ENCODE measurements at places on chromosomes 11 and 22. TPM values are rescaled to one million over a fixed set of nuclear protein-coding genes. Genes with fewer than 3 reads are reported as not detected.

DNA sequence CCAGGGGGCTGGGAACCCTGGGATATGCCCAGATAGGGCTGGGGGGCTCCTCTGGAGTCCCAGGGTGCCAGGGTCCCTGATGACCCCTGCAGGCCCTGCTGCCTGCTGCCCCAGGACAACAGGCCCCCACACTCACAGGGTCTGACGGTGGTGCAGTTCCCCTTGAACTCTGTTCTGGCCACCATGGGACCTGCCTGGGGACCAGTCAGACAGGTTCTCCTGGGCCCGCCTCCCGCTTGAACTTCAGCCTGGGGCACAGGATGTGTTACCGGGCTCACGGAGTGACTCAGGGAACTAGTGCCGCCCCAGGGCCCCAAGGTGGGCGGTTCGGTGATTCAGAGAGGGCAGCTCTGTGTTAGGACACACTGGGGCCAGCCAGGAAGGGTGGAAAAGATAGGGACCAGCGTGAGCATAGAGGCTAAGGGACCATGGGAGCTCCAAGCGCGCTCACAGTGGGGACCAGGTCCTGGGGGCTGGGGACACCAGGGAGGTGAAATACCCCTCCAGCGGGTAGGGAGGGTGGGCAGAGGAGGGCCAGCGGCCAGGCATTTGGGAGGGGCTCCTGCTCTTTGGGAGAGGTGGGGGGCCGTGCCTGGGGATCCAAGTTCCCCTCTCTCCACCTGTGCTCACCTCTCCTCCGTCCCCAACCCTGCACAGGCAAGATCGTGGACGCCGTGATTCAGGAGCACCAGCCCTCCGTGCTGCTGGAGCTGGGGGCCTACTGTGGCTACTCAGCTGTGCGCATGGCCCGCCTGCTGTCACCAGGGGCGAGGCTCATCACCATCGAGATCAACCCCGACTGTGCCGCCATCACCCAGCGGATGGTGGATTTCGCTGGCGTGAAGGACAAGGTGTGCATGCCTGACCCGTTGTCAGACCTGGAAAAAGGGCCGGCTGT lies 21.5 kb upstream of the TXNRD2 start:
- DNase-seq: no peak

- no peak for DNase-seq
Measured at GRCh38 chr11:1690167-1691025, 6.6 kb upstream of the KRTAP5-6 start.

GRCh38 chr22:49347376-49347775 lies 480.3 kb downstream of the BRD1 start:
- no peak for DNase-seq

- no peak for DNase-seq
Measured at GRCh38 chr22:44401783-44402110, 89.0 kb upstream of the SHISAL1 start.

GRCh38 chr11:3037040-3037944 lies 19.9 kb downstream of the CARS1 start:
- no peak for DNase-seq

DNA sequence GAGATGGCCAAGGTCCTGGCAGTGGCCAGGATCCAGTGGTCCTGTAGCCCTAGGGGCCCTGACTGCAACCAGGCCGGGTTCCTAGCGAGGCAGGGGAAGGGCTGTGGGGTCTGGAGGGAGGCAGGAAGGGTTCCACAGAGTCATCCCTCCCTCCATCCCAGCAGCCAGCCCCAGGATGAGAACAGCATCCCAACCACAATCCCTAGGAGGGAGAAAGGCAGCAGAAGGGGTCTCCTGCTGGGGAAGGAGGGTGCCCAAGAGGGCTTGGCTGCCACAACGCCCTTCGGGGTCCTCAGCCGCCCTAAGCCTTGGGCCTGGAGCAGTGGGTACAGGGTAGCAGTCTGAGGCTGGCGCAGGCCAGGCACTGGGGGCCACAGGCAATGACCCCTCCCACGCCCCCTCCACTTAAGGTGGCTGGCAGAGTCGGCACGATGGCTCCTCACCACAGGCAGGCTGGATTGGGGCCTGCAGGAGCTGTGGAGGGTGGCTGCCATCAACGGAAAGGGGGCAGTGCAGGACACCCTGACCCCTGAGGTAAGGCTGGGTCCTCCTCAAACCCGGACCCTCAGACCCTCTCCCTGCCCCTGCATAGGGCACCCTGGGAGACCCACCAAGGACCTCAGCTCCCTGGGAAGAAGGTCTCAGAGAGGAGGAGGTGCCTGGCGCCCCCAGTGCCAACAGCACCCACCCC lies 7.2 kb downstream of the SLC22A12 start:
- no peak for DNase-seq

- DNase-seq: no peak
Measured at GRCh38 chr11:132455044-132455443, 1077.3 kb downstream of the OPCML start.

- no peak for DNase-seq
Measured at GRCh38 chr11:14117632-14118031, 155.1 kb downstream of the SPON1 start.

GRCh38 chr22:19995611-19996339 lies 20.8 kb downstream of the ARVCF start:
- no peak for DNase-seq

GRCh38 chr11:11735586-11735985 lies 106.2 kb upstream of the USP47 start:
- no peak for DNase-seq

DNA sequence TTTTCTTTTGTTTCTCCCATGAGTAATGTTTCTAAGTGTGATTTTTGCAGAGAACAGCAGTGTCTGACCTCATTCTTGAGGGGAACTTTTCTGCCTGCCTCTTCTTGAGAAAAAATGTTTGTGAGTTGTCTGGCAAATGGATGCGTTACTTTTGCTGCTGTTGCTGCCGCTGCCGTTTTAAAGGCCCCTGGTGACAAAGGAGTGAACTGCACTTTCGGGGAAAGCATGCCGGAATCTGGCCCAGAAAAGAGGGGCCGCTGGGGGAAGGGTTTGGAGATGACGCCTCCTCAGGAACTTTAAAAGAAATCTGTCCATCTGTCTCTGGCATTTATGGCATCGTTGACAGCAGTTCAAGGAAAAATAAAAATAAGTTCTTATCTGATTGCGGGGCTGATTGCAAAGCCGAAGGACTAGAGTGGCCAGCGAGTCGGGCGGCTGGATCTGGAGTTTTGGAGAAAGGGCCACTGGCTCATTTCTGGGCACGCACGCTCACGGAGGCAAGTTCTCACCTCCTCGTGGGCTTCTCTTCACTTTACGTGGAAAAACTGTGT lies 16.5 kb downstream of the ZBTB16 start:
- DNase-seq: peak; percentile 7

DNA sequence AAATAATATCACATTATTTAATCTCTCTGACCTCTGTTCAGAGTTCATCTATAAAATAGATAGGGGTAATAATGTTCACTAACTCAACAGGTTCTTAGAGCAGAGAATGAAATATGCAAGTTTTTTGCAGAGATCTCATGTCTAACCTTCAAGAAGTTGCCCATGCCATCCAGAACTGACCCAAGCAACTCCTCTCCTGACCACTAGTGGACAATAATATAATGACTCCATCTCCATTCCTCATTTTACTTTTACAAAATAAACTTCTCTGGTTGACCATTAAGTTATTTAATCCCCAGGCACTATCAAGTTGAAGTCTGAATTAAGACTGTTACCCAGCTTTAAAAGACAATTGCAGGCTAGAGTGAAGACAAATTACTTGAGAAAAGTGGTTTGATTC lies 382.6 kb downstream of the KCNA4 start:
- no peak for DNase-seq

DNA sequence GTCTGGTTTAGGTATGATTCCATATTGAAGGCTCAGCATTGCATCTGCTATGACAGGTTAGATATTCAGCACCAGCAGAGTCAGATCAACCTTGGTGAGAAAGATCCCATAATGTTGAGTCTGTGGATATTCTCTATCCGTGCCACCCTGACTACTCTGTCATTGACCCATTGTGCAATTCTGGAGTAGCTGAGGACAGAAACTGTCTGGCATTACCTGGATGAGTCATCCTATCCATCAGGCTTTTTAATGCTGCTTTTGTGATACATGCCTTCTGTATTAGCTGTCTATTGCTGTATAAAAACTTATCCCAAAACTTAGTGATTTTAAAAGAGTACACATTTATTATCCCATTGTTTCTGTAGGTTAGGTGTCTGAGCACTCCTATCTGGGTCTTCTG lies 189.1 kb upstream of the FAT3 start:
- DNase-seq: no peak

DNA sequence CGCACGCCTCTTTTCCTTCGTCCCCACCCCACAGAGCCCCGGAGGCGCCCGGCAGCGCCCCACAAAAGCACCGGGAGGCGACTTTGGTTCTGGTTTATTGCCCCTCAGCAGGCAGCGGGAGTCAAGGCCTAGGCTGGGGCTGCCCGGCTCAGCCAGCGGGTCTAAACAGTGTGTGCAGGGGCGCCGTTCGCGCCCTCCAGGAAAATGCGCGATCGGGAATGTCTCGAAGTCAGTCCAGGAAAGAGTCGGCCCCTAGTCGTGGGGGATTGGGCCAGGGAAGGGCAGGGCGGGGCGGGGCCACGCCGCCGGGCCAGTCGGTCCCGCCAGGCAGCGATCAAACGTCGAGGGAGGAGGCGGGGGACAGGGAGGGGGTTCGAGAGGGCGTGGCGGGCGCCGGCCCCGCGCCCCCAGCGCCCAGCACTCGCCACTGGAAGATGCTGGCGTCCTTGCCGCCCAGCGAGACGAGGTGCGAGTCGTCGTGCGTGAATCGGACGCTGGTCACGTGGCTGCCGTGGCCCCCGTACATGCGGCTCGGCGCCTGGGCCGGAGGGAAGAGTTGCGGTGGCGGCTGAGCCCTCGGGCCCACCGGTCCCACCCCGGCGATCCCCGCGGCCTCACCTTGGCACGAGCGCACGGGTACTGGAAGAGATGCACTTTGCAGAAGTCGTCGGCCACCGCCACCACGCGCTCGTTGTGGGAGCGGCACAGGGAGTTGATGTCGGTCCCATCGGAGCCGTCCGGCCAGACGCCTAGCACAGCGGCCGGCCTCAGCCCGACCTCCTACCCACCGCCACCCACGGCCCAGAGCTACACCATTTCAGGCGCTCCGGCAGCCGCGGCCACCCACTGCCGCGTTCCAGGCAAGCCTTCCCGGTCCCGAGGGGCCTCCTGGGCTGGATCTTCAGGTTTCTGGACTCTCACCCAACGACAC lies 741 bp upstream of the MTA2 start:
- DNase-seq: no peak

DNA sequence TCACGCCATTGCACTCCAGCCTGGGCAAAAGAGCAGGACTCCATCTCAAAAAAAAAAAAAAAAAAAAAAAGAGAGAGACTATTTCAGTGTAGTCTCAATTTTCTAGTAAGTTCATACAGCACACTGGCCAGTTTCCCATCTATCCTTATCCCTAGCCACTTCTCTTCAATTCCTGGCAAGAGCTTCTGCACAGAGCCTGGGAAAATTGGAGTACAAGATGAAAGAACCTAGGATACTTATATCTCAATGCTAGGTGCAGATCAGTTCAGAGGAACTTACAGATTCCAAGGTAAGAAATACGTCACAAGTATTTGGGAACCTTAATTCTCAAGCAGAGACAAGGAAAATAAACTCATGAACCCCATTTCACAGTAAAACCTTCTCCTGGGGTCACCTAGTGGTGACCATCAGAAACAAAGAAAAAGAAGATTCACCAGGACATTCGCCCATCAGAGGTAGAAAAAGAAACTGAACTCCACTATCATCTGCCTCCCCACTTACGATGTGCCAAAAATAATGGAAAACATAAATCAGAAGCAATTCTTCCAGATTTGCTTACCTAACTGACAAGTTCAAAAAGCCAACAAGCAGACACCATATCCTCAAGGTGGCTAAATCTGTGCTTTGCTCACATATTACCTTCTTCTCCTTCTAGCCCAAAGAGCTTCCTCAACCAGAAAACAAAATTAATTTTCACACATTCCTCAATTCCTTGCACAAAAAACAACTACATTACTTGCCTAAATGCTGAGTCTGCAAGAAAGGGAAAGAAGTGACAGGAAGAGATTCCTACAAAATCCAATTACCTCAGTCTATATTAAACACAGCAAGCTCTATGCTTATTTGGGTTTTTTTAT lies 4.9 kb downstream of the DENND5A start:
- DNase-seq: no peak

DNA sequence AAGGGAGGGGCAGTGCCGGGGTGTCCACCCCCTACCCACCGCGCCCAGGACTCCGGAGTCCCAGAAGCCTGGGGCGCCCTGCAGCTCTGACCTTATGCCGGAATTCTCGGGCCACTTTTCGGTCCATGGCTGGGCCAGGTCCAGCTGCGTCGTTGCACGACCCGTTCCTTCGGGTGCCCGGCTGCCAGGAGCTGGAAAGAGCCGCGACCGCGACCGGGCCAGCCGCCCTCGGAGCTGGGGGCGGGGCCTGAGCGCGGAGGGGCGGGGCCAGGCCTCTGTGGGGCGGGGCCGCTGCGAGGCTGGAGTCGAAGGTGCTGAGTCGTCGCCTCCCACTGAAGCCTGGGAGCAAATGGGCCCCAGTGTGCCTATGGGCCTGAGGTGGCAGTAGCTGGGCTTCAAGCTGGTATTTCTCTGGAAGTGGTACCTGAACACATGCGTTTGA lies at the start of gene USH1C:
USH1C (minus strand) TSS at position 236 of the 442 bp plus-strand sequence; CDS start at position 127, 109 bp downstream.
- DNase-seq: no peak

DNA sequence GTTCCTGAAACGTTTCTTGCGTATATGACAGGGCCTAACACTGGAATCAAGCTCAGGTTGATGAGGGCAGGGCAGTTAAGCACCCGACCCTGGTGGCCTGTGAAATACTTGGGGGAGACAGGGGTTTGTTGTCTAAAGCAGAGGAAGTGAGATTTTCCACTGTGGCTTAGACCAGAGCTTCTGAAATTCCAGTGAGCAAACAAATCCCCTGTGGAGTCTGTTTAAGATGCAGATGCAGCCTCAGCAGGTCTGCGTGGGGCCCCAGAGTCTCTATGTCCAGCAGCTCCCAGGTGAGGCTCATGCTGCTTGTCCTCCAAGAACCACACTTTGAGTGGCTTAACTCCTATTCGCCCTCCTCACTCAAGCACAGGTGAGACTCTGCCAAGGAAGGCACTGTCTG lies 39.1 kb upstream of the PRAME start:
- no peak for DNase-seq

The RTN4RL2 gene
- polyA plus RNA-seq: 0.43 TPM

The MYBPC3 gene
- not detected for polyA plus RNA-seq

The RAG1 gene
- 0.10 TPM for polyA plus RNA-seq

The HEPN1 gene
- not detected for polyA plus RNA-seq

The CASP5 gene
- polyA plus RNA-seq: not detected
